NCI-H1417 treated with DMSO at 0.1 percent for 48 hours (cell line): ENCODE measurements at places on chromosomes 13 and 19.

GRCh38 chr19:18425515-18426415 lies 6.6 kb downstream of the SSBP4 start:
- no peak for DNase-seq

GRCh38 chr19:55654868-55655647 lies at the start of gene U2AF2:
Gene U2AF2 (plus strand): TSS chr19:55655035. CDS start chr19:55655105, 70 bp downstream.
- DNase-seq: peak; percentile 86

DNA sequence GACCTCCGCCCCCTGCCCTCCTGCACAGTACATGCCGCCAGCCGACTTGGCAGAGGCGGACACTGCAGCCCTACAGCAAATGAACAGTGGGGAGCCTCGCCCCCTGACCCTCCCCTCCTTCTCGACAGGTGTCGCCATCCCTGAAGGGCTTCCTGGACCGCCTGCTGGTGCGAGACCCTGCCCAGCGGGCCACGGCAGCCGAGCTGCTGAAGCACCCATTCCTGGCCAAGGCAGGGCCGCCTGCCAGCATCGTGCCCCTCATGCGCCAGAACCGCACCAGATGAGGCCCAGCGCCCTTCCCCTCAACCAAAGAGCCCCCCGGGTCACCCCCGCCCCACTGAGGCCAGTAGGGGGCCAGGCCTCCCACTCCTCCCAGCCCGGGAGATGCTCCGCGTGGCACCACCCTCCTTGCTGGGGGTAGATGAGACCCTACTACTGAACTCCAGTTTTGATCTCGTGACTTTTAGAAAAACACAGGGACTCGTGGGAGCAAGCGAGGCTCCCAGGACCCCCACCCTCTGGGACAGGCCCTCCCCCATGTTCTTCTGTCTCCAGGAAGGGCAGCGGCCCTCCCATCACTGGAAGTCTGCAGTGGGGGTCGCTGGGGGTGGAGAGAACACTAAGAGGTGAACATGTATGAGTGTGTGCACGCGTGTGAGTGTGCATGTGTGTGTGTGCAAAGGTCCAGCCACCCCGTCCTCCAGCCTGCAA lies 18.3 kb upstream of the NCCRP1 start:
- DNase-seq: no peak

DNA sequence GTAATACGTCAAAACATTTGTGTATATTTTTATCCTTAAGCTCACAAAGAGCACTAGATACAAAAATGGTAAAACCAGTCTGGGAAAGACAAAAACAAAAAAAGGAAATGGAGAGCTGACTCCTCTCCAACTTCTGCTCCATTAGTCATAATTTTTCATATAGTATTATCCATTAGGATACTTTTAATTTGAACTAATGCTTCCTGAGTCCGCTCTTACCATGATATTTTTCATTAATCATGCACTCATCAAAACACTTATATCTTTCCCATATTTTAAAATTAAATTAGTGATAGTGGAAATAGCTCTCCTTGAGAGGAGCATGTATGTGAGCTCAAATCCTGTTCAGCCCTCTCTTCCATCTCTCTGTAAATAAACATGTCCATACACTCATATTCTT lies 1093.0 kb upstream of the MIR17HG start:
- no peak for DNase-seq

DNA sequence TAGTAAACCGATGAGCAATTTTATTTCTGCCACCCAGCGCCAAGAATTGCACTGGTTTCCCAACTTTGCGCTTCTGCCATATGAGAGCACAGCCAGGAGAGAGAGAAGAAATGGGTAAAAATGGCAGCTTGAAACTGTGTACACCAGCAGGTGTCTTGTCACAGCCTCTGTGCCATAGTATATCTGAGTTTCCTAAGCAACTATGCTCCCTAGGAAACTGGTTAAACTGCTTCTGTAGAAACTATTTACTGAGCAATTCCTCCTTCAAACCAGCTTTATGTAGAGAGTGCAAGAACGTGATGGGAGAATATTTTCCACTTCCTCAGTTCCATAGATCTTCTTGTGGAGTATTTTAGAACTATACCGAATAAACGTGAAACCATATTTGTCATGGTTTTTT lies 1361.3 kb downstream of the PCDH9 start:
- DNase-seq: no peak

- DNase-seq: no peak
Observed at GRCh38 chr13:109119896-109120295, 490.5 kb downstream of the MYO16 start.
